ENCODE measurements at places on chromosomes 5 and 9.

DNA sequence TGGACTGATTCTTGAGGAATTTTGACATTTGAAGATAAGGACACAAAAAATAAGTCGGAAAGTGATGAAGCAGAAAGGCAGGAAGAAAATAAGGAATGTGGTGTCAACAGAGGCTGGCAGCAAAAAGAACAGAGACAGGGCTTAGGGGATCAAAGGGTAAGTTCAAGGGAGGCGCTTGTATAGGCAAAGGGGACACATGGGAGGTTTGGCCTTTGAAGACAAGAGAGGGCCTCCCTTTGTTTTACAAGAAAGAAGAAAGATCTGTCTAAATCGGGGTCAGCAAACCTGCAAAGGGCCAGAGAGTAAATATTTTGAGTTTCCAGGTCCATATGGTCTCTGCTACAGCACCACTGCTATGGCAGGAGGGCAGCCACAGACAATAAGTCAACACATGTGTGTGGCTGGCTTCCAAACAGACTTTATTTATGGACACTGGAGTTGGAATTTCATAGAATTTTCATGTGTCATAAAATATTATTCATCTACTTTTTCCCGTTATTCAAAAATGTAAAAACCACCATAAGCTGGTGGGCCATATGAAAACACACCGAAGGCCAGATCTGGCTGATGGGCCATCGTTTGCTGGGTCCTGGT, 112.0 kb upstream of the FBXL7 start:
- DNase-seq: no peak

DNA sequence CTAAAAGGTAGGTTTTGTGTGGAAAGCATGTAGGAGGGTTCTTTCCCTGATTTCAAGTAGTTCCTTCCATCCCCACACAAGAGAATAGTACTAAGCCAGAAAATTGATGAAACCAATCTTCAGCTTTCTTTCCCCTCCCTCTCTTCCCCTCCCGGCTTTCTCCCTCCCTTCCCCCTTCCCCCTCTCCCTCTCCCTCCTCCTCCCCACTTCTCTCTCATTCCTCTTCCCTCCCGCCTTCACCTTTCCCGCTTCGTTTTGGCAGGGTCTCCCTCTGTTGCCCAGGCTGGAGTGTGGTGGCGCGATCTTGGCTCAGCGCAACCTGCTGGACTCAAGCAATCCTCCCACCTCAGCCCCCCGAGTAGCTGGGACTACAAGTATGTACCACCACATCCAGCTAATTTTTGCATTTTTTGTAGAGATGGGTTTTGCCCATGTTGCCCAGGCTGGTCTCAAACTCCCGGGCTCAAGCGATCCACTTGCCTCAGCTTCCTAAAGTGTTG, 85.8 kb downstream of the ZCCHC7 start:
- DNase-seq: no peak

GRCh38 chr5:158979749-158980521, 119.8 kb downstream of the EBF1 start:
- DNase-seq: no peak

GRCh38 chr5:37840053-37841034, 503 bp upstream of the GDNF start:
- peak; percentile 15 for DNase-seq

GRCh38 chr9:3951161-3951665, 348.7 kb downstream of the GLIS3 start:
- no peak for DNase-seq

DNA sequence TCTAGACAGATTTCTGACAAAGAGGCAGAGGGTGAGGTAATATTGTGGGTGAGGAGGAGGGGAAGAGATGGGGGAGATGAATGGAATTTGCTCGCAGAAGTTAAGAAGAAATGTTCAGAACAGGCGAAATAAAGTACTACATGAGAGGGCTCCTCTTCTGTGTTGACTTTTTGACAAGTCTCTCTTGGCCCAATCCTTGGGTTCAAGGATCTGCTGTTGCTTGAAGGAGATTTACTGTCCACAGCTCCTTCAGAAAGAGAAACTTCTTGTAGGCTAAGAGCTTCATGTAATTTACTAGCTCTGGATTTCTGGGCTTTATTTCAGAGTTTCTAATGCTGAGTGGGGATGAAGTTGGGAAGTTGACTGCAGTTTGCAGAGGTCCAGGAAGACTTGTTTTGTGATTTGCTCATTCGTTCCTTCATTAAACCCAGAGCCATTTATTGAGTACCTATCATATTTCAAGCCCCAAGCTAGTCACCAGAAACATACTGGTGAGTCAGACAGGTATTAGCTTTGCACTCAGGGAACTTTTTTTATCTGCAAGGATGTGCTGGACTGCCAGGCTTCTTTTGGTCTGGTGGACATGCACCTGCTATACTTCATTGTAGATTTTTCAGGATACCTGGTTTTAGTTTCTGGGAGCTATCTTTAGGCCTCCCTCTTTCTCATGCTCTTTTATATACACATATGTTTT, 402.9 kb upstream of the CLINT1 start:
- no peak for DNase-seq

GRCh38 chr5:65808818-65809217, 86.8 kb downstream of the NLN start:
- no peak for DNase-seq

- no peak for DNase-seq
Measured at GRCh38 chr5:134252671-134253070, 26.8 kb upstream of the PPP2CA start.

DNA sequence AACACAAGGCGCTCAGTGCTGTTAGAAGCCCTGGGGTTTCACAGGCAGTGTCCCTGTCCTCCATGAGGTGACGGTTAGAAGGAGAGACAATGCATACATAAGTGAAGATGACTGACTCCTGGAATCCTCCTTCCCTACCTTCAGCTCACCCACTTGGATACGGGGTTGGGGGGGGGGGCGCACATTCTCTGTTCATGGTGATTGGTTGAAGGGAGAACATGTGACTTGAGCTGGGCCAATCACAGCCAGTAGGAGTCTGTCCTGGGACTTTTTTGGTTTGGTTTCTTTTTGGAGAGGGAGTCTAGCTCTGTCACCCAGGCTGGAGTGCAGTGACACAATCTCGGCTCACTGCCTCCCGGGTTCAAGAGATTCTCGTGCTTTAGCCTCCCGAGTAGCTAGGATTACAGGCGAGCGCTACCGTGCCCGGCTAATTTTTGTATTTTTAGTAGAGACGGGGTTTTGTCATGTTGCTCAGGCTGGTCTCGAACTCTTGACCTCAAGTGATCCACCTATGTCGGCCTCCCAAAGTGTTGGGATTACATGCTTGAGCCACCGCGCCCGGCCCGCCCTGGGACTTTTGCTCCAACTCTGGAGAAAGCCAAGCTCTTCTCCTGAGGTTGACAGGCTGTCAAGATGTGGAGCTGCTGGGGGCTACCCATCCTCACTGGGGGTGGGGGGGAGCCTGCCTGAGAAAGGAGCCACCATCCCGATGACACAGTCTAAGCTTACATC, 30.8 kb downstream of the SH3PXD2B start:
- DNase-seq: no peak

- no peak for DNase-seq
Measured at GRCh38 chr9:130890870-130891687, 5.5 kb downstream of the QRFP start.

DNA sequence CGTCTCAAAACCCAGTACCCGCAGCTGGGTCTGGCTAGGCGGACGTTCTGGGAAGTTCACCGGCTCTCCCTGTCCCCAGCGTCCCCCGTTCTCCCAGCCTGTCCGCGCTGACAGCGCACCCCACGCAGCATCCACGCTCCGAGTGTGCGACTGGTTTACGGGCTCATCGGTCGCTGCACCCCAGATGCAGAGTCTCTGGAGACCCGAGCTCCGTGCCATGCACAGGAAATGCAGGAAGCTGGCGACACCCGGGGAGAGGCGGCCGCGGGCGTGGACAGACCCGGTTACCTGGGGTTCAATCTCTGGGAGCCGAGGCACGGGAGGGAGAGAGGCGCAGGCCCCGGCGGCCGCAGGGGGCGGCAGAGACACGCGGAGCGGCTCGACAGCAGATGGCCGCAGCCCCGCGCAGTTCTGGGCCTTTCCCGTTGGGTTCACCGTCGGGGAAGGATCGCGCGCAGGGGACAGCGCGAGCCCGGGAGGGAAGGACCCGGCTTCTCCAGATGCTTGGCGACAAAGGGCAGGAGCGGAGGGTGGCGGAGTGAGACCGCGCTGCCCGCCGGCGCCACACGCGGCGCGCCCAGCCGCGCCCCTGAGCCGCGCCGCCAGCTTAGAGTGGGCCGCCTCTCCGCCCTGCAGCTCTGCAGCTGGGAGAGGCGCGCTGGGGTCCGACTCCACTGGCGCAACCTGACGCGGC, 558 bp downstream of the SHROOM1 start:
- peak; percentile 82 for DNase-seq

GRCh38 chr9:13804532-13804931, 509.4 kb downstream of the NFIB start:
- no peak for DNase-seq

GRCh38 chr9:123997665-123998277, 13.8 kb upstream of the LHX2 start:
- DNase-seq: peak; percentile 60

DNA sequence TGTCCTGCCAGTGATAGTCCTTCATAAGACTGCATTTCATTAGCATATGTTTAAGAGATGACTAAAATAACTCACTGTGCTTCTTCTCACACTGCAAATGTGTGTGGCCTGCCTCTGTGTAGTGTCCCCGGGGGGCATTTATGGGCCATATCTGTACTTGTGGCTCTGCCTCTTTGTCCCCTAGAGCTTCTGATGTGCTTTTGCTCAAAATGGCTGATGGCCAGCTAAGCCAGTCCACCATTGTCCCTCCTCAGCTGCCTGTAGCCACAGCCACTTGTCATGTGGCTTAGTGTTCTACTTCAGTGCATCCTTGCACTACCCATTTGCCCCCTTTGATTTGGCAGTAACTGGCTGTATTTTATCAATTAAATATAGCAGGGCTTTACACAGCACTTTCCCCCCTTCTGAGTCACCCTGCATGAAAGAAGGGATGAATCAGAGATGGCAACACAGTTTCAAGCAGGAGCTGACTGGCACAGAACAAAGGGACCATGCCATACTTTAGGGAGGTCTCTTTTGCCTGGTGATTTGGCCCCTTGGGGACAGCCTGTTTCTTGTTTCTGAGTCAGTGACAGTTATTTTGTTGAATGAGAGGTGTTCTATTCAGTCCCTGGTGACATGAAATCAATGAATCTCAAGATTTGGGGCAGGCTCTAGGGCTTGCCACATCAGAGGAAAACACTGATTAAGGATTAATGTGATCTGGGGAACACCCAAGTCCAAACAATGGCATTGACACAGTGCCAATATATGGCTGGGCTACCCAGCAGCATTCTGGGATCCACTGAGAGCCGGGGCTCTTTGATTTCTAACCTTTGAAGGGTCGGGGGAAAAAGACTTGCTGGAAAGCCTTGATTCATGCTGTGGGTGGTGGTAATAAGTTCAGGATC, 245.5 kb downstream of the SMARCA2 start:
- DNase-seq: no peak

GRCh38 chr9:69140123-69140735, 33.8 kb upstream of the TJP2 start:
- DNase-seq: no peak
